ENCODE measurements at places on chromosomes 3 and 15. TPM values are rescaled to one million over a fixed set of nuclear protein-coding genes. Genes with fewer than 3 reads are reported as not detected.

EIF2A gene
- total RNA-seq = 123 TPM

ATP1B3 gene
- total RNA-seq = 25.8 TPM

ALDH1L1 gene
- total RNA-seq = 0.18 TPM

HDC gene
- 0.62 TPM for total RNA-seq

APOD gene
- total RNA-seq = 19.2 TPM

- no peak for DNase-seq
These were observed 181.2 kb upstream of the TTC14 start for GRCh38 chr3:180420804-180421203.

GRCh38 chr15:77160562-77161478 lies 89.9 kb upstream of the TSPAN3 start:
- DNase-seq = peak; percentile 45

GRCh38 chr3:54034971-54035370 lies 87.4 kb upstream of the CACNA2D3 start:
- peak; percentile 40 for DNase-seq

DNA sequence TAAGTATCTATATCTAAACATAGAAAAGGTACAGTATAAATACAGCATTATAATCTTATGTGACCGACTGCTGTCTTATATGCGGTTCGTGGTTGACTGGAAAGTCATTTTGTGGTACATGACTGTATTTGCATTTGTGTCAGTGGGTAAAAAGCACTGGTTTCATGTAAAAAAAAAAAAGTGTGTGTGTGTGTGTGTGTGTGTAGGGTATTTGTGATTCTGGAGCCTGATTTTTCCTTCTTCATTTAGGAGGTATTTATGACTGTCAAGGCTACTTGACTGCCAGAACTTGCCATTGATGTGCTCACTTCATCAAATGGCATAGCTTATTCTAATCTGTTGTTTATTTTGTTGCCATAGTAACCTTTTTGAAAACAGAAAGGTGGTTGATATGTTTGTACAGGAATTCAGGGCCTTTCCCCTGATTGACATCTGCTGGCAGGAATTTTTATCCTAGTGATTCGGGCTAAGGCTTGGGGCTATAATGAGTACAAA lies 63.2 kb downstream of the AKAP13 start:
- DNase-seq = peak; percentile 67

GRCh38 chr3:48065035-48065434 lies 48.8 kb upstream of the MAP4 start:
- DNase-seq = no peak

DNA sequence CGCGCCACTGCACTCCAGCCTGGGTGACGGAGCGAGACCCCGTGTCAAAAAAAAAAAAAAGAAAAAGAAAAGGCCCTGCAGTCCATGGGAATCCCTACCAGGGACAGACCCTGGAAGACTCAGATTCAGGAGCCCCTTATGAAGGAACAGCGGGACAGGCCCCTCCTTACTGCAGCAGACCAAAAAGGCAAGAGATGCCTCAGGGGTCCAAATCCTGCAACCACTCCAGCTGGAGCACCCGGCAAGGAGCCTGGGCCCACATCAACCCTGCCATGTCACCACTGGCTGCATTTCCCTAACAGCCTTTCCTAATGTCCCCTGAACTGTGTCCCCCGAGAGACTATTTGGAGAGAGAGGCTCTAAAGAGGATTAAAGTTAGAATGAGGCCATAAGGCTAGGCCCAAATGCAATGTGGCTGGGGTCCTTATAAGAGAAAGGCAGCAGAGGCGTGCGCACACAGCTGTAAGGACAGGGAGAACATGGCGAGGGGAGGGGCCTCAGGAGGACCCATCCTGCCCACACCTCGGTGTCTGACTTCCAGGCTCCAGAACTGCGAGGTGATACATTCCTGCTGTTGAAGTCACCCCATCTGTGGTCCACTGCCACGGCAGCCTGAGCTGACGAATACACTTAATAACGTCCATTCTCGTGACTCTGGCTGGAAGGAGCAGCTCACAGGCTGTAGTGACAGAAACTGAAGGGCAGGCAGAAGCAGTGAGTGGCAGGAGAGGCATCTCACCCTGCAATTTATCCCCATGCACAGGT lies 78.1 kb downstream of the ATP10A start:
- DNase-seq = no peak

- DNase-seq = peak; percentile 64
These were observed 426.5 kb upstream of the RASGRP1 start for GRCh38 chr15:38991126-38991525.

DNA sequence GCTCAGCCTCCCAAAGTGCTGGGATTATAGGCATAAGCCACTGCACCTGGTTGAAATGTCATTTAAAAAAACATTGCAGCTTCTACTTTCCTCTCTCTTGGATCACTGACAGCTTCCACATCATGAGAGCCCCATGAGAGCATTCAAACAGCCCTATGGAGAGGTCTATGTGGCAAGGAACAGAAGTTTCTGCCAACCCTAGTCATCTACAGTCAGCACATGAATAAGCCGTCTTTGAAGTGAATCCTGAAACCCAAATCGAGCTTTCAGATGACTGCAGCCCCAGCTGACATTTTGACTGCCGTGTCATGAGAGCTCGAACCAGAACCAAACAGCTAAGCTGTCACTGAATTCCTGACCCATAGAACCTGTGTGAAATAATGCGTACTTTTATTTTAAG lies 39.8 kb downstream of the CD200R1L start:
- DNase-seq = no peak

DNA sequence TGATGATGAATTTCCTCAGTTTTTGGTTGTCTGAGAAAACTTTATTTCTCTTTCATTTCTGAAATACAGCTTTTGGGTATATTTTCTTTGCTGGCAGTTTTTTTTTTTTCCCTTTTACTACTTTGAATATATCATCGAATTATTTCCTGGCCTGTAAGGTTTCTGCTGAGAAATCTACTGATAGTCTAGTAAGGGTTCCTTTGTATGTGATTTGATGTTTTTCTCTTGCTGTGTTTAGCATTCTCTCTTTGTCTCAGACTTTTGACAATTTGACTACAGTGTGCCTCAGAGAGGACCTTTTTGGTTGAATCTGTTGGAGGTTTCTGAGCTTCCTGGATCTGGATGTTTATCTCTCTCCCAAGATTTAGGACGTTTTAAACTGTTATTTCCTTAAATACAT lies 336.0 kb downstream of the CACNA2D3 start:
- DNase-seq = no peak

- DNase-seq = peak; percentile 11
These were observed 181.2 kb downstream of the NECTIN3 start for GRCh38 chr3:111252779-111253178.
